ENCODE measurements at places on chromosomes 6 and 20. TPM values are rescaled to one million over a fixed set of nuclear protein-coding genes. Genes with fewer than 3 reads are reported as not detected.
A peak's percentile ranks its signal among the peaks of the same experiment; 100 is the strongest.

GRCh38 chr6:91099479-91099878 is 512.6 kb upstream of the MAP3K7 start:
- H3K4me1 ChIP-seq, result no peaks in the 10 kb centered on the region
- DNase-seq, result no peak
- H3K4me3 ChIP-seq, result no peak overlapping the region
- no peaks in the 10 kb centered on the region for H3K27me3 ChIP-seq

DNA sequence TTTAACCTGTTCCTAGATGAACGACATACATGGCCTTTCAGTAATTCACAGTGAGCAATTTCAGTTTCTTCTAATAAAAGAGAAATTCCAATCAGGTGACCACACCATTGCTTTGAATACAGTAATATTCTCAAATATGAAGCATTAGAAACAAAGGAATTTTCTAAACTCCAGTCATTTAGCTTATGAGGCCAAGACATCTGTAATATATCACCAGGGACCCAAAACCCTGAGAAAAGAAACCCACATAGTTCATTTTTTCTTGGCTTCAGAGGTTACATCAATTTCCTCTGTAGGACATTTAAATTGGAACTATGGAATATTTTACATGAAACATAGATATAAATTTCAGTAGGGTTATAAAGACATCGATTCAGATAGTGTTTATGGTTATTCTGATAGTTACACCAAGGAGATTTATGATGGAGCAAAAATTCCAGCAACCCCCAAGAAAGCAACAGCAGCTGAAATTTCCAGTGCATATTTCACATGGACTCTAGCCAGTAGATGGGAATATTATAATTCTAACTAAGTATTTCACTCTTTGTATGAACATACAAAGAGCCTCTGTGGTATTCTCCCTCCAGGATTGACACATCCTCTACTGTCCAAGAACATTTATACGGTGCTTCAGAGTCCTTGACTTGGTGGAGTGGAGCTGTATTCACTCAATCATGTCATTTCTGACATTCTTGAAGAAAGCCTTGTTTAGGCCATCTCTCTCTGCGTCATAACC is 82.9 kb downstream of the ADGRG6 start:
- H3K27me3 ChIP-seq, result no peaks in the 10 kb centered on the region
- H3K27ac ChIP-seq, result peak overlapping the region; percentile 24
- H3K4me3 ChIP-seq, result no peak overlapping the region
- no peaks in the 10 kb centered on the region for H3K36me3 ChIP-seq
- no peak for DNase-seq

- no peak overlapping the region for H3K4me3 ChIP-seq
- H3K36me3 ChIP-seq, result no peaks in the 10 kb centered on the region
- H3K27me3 ChIP-seq, result no peaks in the 10 kb centered on the region
- no peak overlapping the region for H3K27ac ChIP-seq
Observed at GRCh38 chr6:149060300-149060984, 257.1 kb upstream of the TAB2 start.

GRCh38 chr6:132819405-132820161 is 5.2 kb downstream of the RPS12 start:
- H3K36me3 ChIP-seq, result peaks cover 41% of the 10 kb centered on the region
- peak; percentile 57 for DNase-seq
- peaks cover 31% of the 10 kb centered on the region for H3K4me1 ChIP-seq
- H3K27ac ChIP-seq, result peak overlapping the region; percentile 89
- H3K4me3 ChIP-seq, result no peak overlapping the region
- H3K27me3 ChIP-seq, result no peaks in the 10 kb centered on the region

GRCh38 chr6:46248143-46248542 is 77.4 kb upstream of the ENPP5 start:
- H3K4me1 ChIP-seq, result no peaks in the 10 kb centered on the region
- no peak for DNase-seq
- no peaks in the 10 kb centered on the region for H3K36me3 ChIP-seq
- no peaks in the 10 kb centered on the region for H3K27me3 ChIP-seq
- H3K4me3 ChIP-seq, result no peak overlapping the region
- H3K27ac ChIP-seq, result no peak overlapping the region

The PSMB9 gene
- 37.6 TPM for total RNA-seq

The NKX2-2 gene
- not detected for total RNA-seq

The KIF25 gene
- not detected for total RNA-seq

The KIFC1 gene
- total RNA-seq, result 91.4 TPM

All from PC-9 (cell line).